ENCODE measurements at places on chromosomes 11 and 22.

- no peak for DNase-seq
Measured at GRCh38 chr22:36317658-36318271, 64.8 kb downstream of the APOL1 start.

DNA sequence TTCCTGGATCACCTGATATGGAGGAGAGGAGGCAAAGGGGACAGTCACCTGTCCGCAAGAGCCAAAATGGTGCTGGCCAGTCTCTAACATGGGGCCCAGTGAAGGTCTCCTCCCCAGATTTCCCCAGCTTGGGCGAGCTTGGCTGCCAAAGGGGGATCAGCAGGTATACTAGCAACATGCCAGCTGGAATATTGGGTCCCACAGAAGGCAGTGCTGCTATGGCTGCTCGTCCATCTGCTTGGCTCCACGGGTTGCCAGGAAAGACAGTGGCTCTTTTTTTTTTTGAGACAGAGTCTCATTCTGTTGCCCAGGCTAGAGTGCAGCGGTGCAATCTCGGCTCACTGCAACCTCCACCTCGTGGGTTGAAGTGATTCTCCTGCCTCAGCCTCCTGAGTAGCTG lies 12.7 kb upstream of the KAT5 start:
- no peak for DNase-seq

GRCh38 chr11:1870326-1870696 lies 17.4 kb downstream of the LSP1 start:
- DNase-seq, result no peak

DNA sequence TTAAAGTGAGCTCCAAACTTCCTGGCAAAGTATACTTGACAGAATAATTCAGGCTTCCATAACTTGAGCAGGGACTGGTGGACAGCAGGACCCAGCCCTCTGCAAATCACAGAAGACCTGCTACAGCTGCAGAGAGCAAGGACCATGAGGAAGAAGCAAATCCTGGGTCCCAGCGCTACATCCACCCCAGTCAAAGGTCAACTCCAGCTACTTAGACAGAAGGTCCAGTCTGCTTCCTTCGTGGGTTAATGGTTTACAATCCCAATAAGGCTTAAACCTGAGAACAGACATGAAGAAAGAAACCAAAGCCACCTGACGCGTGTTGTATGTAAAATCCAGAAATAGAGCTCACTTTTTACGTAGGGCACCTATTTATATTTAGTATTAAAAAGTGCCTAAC lies 57.7 kb downstream of the SHANK2 start:
- DNase-seq, result no peak

- no peak for DNase-seq
Measured at GRCh38 chr11:67347964-67348749, 5.2 kb downstream of the POLD4 start.

DNA sequence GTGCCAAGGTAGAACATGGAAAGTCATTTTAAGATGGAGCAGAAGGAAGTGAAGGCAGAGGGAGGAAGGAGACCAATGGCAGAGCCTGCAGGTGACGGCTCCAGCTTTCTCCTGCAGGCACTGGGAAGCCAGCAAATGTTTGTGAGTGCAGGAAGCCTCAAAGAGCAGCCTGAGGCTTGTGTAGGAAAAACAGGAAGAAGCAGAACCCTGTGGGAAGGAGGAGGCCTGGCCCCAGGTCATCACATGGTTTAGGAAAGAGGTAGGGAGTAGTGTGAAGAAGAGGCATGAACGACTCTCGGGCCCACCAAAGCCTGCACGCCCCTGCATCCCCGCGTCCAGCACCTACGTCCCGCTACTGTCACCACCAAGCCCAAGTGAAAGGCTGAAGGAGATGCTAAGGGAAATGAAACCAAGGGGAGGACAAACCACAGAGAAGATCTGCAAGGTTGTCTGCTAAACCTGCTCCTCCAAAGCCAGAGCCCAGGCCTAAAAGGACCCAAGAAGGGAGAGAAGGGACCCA lies 151.5 kb downstream of the CHST1 start:
- DNase-seq, result no peak

DNA sequence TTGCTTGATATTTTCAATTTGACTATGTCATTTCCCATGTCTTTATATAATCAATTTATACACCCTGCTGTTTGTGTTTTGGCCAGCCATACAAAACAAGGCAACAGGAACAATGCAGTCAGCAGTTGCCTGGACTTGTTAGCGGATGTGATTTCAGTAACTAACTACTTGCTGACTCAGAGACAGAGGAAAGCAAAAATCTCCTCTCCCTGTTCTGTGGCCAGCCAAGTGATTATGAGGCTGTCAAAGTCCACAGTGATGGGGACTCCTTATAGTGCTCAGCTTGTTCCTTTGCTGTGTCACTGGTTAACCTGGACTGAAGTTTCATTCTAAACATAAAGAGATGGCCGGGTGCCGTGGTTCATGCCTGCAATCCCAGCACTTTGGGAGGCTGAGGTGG lies 32.6 kb upstream of the APLP2 start:
- no peak for DNase-seq

DNA sequence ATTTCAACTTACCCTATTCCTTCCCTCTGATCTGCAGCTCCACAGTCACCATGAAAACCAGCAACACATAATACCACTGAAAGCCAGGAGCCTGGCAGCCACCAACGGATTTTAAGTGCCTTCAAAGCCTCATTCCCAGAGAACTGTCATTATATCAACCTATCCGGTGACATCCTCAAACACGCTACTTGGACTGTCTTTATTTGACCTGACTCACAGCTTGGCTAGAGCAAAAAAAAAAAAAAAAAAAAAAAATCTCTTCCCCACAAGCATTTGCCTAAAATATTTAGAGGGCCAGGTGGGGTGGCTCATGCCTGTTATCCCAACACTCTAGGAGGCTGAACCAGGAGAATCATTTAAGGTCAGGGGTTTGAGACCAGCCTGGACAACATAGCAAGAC lies 32.4 kb upstream of the ARHGAP32 start:
- no peak for DNase-seq

DNA sequence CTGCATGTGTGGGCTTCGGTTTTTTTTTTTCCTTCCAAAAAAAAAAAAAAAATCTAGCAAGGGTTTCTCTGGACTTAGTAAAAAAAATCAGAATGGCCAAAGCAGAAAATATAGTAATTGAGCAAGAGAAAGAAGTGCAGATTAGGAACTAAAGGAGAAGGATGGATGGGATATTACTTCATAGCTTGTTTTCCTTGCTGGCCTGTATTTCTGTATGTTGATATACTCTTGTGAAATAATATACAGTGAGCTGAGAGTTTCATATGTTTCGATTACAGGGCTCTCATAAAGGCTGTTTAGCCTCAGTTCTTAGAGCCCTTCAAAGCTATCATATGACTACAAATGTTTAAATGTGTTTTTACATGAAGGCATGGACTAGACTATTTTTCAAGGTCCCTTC lies 34.3 kb upstream of the NFRKB start:
- no peak for DNase-seq

DNA sequence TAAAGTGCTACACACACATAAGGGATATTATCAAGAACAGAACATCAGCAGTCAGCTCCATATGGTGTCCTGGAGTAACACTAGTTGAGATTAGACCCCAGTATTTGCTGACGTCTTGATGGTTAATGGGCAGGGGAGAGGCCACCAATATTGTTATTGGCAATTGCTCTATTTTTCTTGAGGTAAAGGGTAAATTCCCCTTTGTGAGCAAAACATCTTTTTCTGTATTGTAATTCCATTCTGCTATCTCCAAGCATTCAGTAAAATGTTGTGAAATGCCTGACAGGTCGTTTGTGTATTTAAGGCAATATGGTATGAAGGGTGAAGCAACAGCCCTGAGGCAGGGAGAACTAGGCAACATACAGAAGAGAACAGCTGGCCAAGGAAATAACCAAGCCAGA lies 21.9 kb downstream of the PC start:
- no peak for DNase-seq

DNA sequence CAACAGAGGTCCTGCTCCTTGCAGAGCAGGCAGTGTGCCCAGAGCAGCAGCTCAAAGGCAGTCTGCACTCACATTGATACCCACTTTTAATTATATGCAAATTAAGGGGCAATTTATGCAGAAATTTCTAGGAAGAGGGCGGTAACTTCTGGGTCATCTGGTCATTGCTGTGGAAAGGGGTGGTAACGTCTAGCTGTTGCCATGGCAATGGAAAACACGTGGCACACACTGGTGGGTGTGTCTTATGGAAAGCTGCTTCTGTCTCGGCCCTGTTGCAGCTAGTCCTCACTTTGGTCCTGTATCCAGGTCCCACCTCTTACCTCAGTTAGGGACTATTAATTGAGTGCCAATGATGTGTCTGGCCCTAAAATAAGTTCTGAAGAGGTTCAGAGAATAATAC lies 36.8 kb downstream of the BARX2 start:
- DNase-seq, result no peak

- DNase-seq, result peak; percentile 87
Measured at GRCh38 chr11:12331239-12331874, 46.0 kb upstream of the PARVA start.

DNA sequence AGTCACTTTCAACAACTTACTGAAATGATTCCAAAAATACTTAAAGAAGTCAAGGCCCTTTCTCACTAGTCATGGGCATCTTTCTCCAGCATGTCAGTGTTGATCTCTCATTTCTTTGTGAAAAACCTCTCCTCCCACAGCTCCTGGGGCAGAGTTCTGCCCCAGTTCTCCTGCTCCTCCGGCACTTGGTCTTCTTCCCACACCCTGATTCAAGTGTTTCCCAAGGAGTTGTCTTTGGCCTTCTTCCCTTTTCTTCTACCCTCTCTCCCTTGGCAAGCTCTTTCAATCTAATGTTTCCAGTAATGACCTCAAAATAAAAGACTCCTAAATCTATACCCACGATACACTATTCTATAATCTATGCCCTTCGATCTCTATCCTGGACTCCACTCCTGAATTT lies 42.1 kb upstream of the CCDC34 start:
- no peak for DNase-seq

DNA sequence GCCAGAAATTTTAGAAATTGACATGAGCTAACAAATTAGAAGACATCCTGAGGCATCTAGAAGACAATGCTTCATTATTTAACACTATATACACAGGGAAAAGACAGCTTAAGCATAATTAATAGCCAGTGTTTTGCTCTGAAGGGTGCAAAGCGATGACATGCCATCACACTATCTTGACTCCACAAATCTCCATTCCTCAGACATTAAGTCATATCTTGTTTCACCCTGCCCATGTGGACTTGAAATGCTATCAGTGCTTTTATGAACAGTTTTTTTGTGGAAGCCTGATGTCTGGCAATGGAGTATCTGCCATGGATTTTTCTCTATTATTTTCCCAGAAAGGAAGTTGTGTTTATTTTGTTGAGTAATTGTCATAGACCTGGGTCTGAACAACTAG lies 2.3 kb downstream of the CARD18 start:
- DNase-seq, result no peak

- no peak for DNase-seq
Measured at GRCh38 chr11:121435132-121435531, 17.0 kb upstream of the SORL1 start.

DNA sequence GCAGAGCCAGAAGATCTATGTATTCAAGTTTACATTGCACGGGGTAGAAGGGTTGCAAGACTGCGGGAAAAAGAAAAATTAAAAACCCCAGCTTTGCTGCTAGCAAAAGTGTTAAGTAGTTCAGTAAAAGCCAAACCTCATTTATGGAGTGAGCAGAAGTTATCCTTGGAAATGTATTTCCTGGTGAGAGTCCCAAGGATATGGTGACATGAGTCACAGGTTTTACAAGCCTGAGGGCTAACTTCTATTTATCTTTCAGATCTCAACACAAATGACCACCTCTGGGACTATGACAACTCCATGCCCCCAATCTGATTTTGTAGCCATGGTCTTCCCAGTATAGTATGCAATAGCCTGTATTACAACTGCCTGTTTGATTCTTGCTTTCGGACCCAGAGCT lies 26.1 kb downstream of the ABTB2 start:
- DNase-seq, result no peak

- DNase-seq, result no peak
Measured at GRCh38 chr11:35373284-35373933, 45.9 kb downstream of the SLC1A2 start.

DNA sequence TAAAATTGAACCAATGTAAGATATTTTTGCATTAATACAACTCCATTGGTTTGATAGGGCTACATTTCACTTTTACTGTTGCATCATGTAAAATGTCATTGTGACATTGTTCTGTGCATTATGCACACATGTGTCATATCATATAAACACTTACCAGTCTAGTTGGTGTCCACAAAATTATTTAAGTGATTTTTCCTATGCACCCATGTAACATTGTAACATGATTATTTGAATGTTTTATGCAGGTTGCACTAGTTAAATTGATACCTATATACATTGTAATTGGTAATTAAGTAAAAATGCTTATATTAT lies 9.6 kb upstream of the BIRC3 start:
- no peak for DNase-seq

DNA sequence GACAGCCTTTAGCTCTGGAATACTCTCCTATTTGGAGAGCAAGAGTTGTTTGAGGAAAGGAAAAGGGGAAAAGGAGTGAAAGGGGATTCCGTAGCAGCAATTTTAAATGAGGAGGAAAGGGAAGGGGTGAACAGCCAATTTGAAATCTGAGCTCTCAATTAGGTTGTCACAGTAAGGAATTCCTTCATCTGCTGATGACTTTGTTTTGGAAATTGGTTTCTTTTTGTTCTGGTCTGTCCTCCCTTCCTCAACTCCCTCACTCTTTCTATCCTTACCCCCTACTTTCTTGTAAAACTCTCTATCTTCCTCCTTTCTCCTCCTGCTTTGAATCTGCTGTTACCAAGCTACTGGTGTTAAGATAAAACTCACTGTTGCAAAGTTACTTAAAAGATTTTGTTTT lies 1155.6 kb downstream of the DLG2 start:
- no peak for DNase-seq

- DNase-seq, result no peak
Measured at GRCh38 chr22:36300396-36301212, 47.7 kb downstream of the APOL1 start.

DNA sequence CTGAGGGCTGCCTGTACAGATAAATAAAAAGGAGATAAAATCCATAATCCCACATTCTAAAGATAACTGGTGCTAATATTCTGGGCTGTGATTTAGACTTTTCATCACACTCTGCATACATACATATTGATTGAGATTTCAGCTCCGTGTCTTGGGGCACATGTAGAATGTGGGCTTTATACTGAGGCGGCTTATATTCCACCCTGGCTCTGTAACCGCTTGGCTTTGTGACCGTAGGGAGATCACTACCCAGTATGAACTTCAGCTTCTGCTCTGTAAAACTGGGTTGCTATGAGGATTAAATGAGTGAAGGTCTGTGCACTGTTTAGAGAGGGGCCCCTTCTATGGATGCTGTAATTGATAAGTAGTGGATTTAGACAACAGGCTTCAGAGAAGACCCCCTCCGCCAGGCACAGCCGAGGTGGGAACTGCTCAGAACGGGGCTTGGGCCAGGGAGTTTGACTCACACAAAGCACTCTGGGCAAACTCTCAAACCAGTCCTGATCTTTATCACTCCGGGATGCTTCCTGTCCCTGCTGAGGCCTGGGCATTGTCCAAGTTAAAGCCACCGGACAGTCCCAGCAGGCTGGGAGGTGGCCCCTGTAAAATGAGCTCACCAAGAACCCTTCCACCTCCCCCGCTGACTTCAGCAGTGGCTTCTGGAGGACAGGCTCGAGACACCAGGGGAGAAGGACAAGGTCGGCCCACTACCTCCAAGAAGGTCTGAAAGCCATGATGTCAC lies 17.2 kb downstream of the KIAA1671 start:
- no peak for DNase-seq

GRCh38 chr11:44185522-44185921 lies 90.0 kb downstream of the EXT2 start:
- no peak for DNase-seq
